Activated naive CD8-positive, alpha-beta T cell treated with anti-CD3 and anti-CD28 coated beads, Interleukin-2, amount 50 U/mL, for 16 hours (primary cell): ENCODE measurements at places on chromosomes 12 and 14.
A peak's percentile ranks its signal among the peaks of the same experiment; 100 is the strongest.

DNA sequence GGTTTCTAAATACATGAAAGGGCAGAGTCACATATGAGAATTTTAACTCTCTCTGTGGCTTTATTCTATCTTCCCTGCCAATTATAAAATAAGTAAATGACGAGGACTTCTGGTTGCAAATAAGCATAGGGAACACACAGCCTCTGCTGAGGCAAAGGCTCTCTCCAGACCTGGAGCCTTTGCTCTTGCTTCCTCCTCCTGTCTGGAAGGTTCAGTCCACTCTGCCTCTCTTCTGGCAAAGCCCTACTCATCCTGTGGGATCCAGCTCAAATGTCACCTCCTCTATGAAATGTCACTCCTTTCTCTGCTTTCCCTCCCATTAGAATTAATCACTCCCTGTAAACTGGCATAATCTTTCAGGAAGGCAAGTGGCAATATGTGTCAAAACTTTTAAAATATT lies 41.9 kb downstream of the PKP2 start:
- no peak for DNase-seq

- DNase-seq, result no peak
These were observed 33.4 kb downstream of the CDC42BPB start for GRCh38 chr14:103023881-103024473.

- no peak for DNase-seq
These were observed 5.9 kb downstream of the CLEC4D start for GRCh38 chr12:8519171-8519570.

DNA sequence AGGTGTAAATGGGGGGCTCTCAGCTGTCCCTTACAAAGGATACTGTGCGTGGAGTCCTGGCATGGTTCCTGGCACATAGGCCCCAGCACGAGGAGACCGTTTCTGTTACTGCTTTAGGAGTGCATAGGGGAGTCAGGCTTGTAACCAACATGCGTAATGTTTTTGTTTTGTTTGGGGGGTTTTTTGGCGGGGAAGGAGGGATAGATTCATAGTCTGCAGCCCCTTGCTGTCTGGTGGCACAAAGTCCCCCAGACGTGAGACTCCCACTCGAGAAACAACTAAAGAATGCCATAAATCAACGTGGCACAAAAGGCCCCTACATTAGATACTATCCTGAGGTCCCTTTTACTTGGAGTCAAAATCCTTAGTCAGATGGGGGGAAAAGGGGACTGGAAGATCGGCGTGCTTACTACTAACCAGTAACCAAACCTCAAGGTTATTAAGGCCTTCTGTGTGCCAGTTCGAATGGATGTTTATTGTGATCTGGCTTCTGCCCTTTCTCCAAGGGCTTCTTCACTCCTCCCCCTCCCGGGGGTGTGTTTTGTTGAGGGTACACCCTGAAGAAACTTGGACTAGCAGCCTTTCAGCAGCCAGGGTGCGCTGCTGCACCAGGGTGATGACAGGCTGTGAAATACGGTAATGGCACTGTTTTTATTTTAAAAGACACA lies 874 bp downstream of the ISCU start:
- DNase-seq, result peak; percentile 74

DNA sequence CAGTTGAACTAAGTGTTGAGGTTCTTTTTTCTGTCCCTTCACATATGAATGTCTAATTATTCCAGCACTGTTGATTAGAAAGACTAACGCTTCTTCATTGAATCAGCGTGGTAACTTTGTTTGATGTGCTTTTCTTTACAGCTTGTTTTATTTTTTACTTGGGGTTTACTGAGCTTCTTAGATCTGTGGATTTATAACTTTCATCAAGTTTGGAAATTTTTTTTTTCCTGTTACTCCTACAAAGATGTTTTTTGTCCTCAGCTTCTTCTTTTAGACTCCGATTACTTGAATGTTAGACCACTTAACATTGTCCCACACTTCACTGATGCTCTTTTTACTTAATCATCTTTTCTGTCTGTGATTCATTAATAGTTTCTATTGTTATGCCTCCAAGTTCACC lies 31.5 kb downstream of the NTN4 start:
- DNase-seq, result no peak

- DNase-seq, result no peak
These were observed 221.8 kb downstream of the TMEM121 start for GRCh38 chr14:105748204-105748578.

DNA sequence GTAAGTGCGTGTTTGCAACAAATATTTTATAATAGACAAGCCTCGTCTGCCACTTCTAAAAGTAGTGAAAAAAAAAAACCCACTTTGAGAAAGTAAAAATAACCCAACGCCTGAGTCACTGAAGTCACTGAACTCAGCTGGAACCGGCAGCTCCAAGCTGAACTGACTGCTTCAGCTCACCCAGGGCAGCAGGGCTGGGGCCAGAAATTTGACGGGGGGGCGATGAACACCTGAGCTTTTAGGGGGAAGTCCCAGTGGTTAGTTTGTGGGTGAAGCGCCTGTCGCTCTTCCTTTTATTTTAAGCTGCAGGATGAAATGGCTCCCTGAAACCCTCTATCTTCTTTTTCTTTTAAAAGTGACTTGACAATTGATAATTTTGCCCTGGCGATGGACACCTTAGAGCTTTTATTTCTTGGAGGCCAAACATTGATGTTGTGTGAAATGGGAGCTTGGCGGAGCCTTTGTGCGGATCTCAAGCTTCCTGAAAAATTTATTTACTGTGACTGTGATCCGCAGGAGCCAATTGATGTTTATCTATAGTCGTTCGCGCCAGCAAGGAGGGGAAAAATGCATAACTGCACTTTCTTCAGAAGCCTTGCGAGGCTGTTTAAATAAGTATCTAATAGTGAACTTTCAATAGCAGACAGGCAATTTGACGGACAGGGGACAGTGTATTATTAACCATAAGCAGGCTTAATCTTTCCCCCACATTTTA lies 173.2 kb upstream of the MYL2 start:
- no peak for DNase-seq

DNA sequence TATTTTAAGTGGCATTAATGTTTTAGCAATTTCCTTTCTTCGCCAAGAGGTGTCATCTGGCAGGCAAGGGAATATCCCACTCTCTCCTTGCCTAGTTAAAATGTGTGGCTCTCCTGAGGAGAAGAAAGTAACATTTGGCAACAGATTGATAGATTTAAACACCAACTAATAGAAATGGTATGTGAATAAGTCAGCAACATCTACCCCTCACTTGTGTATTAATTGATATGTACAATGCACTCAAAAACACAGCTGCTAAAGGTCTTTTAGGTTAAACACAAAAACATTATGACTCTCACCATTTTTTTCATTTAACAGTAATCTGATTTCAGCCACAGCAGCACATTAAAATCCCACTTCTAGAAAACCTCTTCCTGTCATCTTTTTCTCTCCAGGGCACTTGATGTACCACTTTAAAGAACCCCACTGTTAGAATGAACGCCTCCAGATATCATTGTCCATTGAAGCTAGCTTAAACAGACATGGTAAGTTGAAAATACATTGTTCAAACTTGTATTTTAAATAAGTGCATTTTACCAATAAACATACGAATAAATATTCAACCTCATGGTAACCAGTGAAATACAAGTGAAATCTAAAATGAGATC lies 151.7 kb downstream of the RPAP3 start:
- DNase-seq, result no peak

DNA sequence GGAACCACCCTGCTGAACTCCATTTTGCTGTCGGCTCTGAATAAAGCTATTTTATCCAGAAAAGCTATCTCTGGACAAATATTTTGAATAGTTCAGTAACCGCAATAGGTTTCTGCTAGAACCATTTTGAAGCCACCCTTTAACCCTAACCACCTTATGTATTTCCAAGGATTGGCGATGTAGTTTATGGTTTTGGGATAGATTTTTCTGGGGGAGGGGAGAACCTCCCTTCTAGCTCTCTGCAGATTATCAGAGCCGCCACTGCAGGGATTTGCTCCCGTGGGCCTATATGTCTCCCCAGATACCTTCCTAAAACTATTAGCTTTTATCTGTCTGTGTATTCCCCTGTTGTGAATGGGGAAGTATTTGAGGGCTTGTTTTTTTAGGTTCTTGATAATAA lies 1.8 kb upstream of the TUBA1B start:
- no peak for DNase-seq

GRCh38 chr12:52901715-52902541 lies 2.9 kb downstream of the KRT8 start:
- DNase-seq, result no peak

GRCh38 chr14:68927956-68928675 lies 51.0 kb downstream of the ACTN1 start:
- no peak for DNase-seq
